ENCODE measurements at places on chromosomes 5 and 9. TPM values are rescaled to one million over a fixed set of nuclear protein-coding genes. Genes with fewer than 3 reads are reported as not detected.

GRCh38 chr5:14138608-14139540, 4.3 kb upstream of the TRIO start:
- no peak for DNase-seq

The SCGB3A1 gene
- total RNA-seq, result not detected

The DMAC1 gene
- total RNA-seq, result 25.0 TPM

The PCDHA9 gene
- total RNA-seq, result 0.90 TPM

The GABBR2 gene
- total RNA-seq, result 0.53 TPM

- DNase-seq, result no peak
Measured at GRCh38 chr5:157167214-157167621, 1.2 kb upstream of the GARIN3 start.

- DNase-seq, result no peak
Measured at GRCh38 chr5:97004423-97005060, 68.7 kb downstream of the LNPEP start.

DNA sequence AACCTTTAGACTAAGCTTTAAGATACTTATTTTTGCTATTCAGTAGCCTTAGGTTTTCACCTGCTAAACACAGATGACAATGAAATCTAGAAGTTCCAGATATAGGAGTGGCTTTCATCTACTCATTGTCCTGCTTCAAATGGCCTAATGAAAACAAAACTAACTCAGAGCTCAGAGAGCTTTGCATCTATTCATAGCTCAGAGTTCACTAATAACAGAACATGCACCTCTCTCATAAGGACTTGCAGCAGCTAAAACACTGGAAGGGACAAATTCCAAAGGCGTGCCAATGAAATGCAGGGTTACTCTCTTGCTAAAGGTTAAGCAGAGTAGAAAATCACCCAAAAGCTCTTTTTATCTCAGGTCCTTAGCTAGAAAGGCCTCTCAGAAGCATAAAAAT, 29.0 kb downstream of the SLC31A2 start:
- no peak for DNase-seq

DNA sequence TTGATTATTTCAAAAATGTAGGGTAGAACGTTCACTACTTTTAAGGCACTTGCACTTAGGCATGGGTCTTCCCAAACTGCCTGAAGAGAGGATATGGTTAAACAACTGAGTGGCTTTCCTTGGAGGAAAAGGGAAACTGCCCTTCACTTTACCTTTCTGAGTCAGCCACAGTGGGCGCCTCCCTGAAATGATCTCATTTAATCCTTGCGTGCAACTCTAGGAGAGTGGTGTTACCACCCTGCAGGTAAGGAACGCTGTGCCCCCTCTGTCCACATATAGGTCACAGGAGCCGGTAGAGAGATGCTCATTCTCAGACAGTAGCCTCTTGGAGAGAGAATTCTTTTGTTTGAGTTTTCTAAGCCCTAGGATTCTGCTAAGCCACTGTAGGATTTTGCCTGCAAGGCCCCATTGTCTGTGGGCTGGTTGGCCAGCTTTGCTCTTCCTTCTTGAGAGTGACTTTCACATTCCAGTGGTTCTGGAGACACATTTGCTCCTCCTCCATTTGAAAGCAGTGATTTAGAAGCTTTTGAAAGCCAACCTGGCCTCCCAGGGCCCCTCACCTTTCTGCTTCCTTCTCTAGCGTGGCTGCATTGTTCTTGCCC, 110.3 kb upstream of the CTSL start:
- DNase-seq, result no peak

DNA sequence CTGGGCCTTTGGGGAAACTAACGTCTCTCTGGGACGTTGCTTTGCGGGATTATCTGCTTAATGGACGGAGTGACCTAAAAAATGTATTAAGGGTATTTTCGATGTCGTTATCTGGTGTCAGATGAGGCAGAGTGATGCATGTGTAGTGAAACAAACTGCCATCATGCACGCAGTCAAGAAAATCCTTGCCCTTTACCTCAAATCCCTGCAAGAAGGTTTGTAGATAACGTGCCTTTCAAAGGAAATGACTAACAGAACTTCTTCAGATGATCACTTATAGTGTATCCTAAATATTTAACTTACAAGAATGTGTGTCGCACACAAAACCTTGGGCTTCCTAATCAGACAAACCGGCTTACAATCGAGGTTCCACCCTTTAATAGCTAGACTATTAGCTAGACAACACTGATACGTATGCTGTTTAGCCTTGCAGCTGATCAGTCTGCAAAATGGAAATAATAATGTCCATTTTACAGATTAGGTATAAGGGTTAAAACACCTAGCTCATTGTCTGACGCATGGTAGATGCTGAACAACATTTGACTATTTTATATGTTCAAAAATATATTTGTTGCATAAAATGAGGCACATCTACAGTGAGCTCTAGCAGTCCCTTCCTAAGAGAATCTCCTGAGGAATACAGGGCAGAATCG, 541 bp upstream of the TBCA start:
- DNase-seq, result no peak

- no peak for DNase-seq
Measured at GRCh38 chr5:145968970-145969713, 32.8 kb downstream of the SH3RF2 start.

GRCh38 chr5:11684607-11685006, 219.6 kb downstream of the CTNND2 start:
- no peak for DNase-seq

The CATSPER3 gene
- not detected for total RNA-seq

The CAMK4 gene
- total RNA-seq, result 30.9 TPM

The SEMA5A gene
- total RNA-seq, result 78.6 TPM

GRCh38 chr9:36317766-36318165, 59.5 kb upstream of the GNE start:
- DNase-seq, result no peak

Measured in urinary bladder (tissue), 4 donors.